A549 treated with DMSO at 1 μM for 4 hours (cell line): ENCODE measurements at places on chromosomes 12 and 14. TPM values are rescaled to one million over a fixed set of nuclear protein-coding genes. Genes with fewer than 3 reads are reported as not detected.

DTD2 gene
- total RNA-seq: 18.5 to 22.1 TPM (median 21.3 TPM) in 5 replicates

LGR5 gene
- not detected in 5 replicates for total RNA-seq

HRK gene
- total RNA-seq: 0.52 to 0.83 TPM (median 0.61 TPM) in 5 replicates

ERBB3 gene
- total RNA-seq: 1.2 to 1.8 TPM (median 1.3 TPM) in 5 replicates

RNU6-8 gene
- not detected in 5 replicates for total RNA-seq

HOXC13 gene
- total RNA-seq: 5.4 to 10.5 TPM (median 9.0 TPM) in 5 replicates

ARID4A gene
- total RNA-seq: 3.6 to 7.1 TPM (median 5.9 TPM) in 5 replicates

TNFAIP2 gene
- total RNA-seq: 352 to 444 TPM (median 429 TPM) in 5 replicates

TMEM30B gene
- total RNA-seq: 0.12 to 0.26 TPM (median 0.20 TPM) in 5 replicates

PYGL gene
- total RNA-seq: 107 to 146 TPM (median 133 TPM) in 5 replicates

KRT80 gene
- total RNA-seq: 53.8 to 71.0 TPM (median 63.0 TPM) in 5 replicates
